ENCODE measurements at places on chromosomes 2 and 18.

DNA sequence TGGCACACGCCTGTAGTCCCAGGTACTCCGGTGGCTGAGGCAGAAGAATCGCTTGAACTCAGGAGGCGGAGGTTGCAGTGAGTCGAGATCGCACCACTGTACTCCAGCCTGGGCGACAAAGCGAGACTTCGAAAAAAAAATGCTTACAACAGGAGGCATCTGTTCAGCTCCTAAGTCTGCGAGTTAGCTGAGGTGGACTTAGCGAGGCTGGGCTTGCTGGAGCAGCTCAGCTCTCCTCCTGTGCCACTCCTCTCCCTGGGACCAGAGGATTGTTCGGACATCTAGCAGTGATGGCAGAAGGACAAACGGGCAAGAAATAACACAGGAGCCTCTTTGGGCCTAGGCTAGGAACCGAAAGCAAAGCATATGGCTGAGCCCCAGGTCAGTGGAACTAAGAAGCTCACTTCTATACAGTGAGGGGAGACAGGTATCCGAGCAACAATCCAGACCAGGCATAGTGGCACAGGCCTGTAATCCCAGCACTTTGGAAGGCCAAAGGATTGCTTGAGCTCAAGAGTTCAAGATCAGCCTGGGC, 260.1 kb downstream of the GLI2 start:
- no peaks in the 10 kb centered on the region for H3K4me1 ChIP-seq
- DNase-seq, result no peak
- H3K4me3 ChIP-seq, result no peak overlapping the region
- H3K27me3 ChIP-seq, result no peaks in the 10 kb centered on the region
- no peak overlapping the region for H3K27ac ChIP-seq

- DNase-seq, result no peak
- H3K36me3 ChIP-seq, result no peaks in the 10 kb centered on the region
- peaks cover 5% of the 10 kb centered on the region for H3K4me1 ChIP-seq
- H3K27ac ChIP-seq, result no peak overlapping the region
- no peak overlapping the region for H3K4me3 ChIP-seq
Observed at GRCh38 chr2:11179196-11179595, 23.9 kb downstream of the SLC66A3 start.

GRCh38 chr18:70459731-70460130, 170.9 kb downstream of the SOCS6 start:
- no peaks in the 10 kb centered on the region for H3K4me1 ChIP-seq
- DNase-seq, result no peak
- H3K4me3 ChIP-seq, result no peak overlapping the region
- H3K36me3 ChIP-seq, result no peaks in the 10 kb centered on the region

DNA sequence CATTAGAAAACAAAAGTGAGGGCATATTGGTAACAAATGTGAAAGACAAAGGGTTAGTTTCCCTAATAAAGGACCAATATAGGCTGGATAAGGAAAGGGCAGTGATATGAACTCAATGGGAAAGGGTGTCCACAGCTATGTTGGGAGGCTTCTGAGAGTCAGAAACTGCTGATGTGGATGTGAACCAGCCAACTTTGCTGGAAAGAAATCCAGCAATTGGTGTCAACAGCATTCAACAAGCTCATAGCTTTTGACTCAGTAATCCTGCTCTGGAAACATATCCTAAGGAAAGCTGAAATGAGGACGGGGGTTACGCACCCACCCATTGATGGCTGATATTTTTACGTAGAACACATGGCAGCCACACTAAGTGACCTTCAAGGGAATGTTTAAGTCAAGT, 63.7 kb downstream of the ARL4C start:
- no peaks in the 10 kb centered on the region for H3K4me1 ChIP-seq
- H3K27me3 ChIP-seq, result no peaks in the 10 kb centered on the region
- no peak overlapping the region for H3K27ac ChIP-seq
- DNase-seq, result no peak
- H3K4me3 ChIP-seq, result no peak overlapping the region

DNA sequence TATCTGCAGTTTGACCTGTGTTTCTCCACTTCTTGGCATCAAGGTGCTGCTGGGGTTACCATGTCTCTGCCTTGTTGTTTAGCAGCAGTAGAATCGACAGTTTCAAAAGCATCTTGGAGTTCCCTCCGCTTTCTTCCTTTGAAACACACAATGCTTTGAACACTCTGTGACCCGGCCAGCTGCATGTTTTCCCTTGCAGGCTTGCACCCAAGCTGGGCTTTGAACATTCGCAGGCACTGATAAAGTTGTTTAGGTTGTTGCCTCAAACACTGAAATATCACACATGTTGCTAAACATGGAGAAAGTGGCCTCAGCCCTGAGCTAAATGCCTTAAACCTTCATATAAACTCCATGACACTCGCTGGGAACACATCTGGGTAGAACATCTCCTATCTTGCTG, 251.7 kb downstream of the TSN start:
- no peak overlapping the region for H3K27ac ChIP-seq
- no peak overlapping the region for H3K4me3 ChIP-seq
- DNase-seq, result no peak
- no peaks in the 10 kb centered on the region for H3K36me3 ChIP-seq
- no peaks in the 10 kb centered on the region for H3K27me3 ChIP-seq

GRCh38 chr2:208466151-208466919, 59.7 kb downstream of the PTH2R start:
- H3K27me3 ChIP-seq, result no peaks in the 10 kb centered on the region
- H3K36me3 ChIP-seq, result no peaks in the 10 kb centered on the region
- no peak for DNase-seq
- no peaks in the 10 kb centered on the region for H3K4me1 ChIP-seq

DNA sequence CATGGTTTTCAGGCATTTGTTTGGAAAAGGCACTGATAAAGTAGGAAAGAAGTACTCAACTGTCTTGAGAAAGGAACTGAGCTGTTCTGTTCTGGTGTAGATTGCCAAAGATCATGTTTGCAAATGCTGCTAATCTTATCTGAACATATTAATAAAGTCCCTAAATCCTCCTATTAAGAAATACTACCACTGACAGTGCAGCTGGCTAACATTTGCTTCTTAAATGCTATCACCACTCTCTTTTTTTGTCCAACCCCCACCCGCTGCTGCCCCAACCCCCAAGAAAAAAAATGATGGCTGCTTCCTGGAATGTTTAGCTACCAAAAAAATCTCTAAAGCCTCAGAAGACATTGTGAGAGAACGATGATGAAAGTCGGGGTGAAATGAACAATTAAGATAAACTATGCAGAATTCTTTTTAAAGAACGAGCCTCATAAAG, 130.7 kb downstream of the CCBE1 start:
- no peak overlapping the region for H3K4me3 ChIP-seq
- no peaks in the 10 kb centered on the region for H3K4me1 ChIP-seq
- H3K27me3 ChIP-seq, result no peaks in the 10 kb centered on the region
- no peak for DNase-seq

GRCh38 chr18:50857694-50858093, 21.2 kb upstream of the ME2 start:
- H3K36me3 ChIP-seq, result no peaks in the 10 kb centered on the region
- no peaks in the 10 kb centered on the region for H3K4me1 ChIP-seq
- DNase-seq, result no peak

DNA sequence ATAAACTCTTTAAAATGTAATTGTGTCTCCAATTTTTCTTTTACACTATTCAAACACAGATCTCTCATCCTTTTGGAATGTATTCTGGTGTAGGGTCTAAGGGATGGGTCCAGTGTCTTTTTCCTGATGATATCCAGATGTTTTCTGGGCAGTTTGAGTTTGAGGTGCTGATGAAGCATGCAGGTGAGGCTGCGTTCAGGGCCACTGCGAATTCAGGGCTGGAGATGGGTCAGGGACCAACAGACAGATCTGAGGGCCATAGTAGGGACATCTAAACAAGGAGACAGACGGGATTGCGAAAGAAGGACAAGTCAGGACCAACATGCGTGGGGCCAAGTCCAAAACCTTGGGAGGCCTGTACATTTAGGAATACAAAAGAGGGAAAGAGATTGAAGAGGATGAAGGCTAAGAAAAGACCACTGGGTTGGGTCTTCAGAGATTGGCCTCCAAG, 70.2 kb downstream of the ACAA2 start:
- DNase-seq, result no peak
- H3K4me1 ChIP-seq, result no peaks in the 10 kb centered on the region
- H3K27ac ChIP-seq, result no peak overlapping the region
- no peaks in the 10 kb centered on the region for H3K36me3 ChIP-seq

All from breast epithelium (tissue), 4 donors.